ENCODE measurements at places on chromosomes 6 and 20. TPM values are rescaled to one million over a fixed set of nuclear protein-coding genes. Genes with fewer than 3 reads are reported as not detected.

The SAPCD1 gene
- total RNA-seq = not detected

The GPSM3 gene
- 0.82 TPM for total RNA-seq

The SOX18 gene
- total RNA-seq = 1.6 TPM

The HDGFL1 gene
- not detected for total RNA-seq

The BCAS1 gene
- total RNA-seq = 6.1 TPM

The SLC17A2 gene
- total RNA-seq = not detected

The FILIP1 gene
- total RNA-seq = 1.5 TPM

The MYH7B gene
- 0.45 TPM for total RNA-seq

The NOTCH4 gene
- 6.9 TPM for total RNA-seq

The BMP2 gene
- total RNA-seq = 11.4 TPM

The BMP7 gene
- 13.5 TPM for total RNA-seq

The KIF6 gene
- total RNA-seq = 2.6 TPM

The SIRPB1 gene
- total RNA-seq = 0.73 TPM

The FAM217B gene
- 10.1 TPM for total RNA-seq

The BPI gene
- 0.27 TPM for total RNA-seq

The FOXF2 gene
- total RNA-seq = 2.4 TPM

The PTPRT gene
- total RNA-seq = 21.1 TPM

The CENPW gene
- total RNA-seq = 8.6 TPM

Measured in cerebellum (tissue), 4 donors.